NK-92 treated with Interleukin-12 subunit alpha and Interleukin-12 subunit beta, amount 100 ng/mL, for 24 hours (cell line): ENCODE measurements at places on chromosomes 11 and 22.

DNA sequence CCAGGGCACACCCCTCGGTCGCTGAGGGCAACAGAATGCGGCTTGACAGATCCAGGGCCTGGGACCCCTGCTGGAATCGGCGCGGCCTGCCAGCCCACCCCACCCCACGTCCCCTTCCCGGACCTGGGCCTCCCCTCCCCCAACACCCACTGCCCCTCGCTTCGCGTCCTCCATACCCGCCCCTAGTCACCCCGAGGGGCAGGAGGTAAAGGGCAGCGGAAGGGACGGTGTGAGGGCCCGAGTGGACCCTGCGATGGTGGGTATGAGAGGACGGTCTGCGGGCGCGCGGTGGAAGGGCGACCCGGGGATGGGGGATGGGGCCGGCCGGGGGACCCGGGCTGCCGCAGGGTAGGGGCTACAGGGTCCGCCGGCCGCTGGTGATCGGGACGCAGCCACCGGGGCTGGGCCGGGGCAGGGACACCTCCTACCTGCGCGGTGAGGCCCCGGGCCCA is 311 bp downstream of the APBB1 start:
- DNase-seq: no peak

- no peak for DNase-seq
Measured at GRCh38 chr11:62804310-62805075, 747 bp downstream of the NXF1 start.

- DNase-seq: no peak
Measured at GRCh38 chr22:28075358-28075981, 156.4 kb upstream of the PITPNB start.

DNA sequence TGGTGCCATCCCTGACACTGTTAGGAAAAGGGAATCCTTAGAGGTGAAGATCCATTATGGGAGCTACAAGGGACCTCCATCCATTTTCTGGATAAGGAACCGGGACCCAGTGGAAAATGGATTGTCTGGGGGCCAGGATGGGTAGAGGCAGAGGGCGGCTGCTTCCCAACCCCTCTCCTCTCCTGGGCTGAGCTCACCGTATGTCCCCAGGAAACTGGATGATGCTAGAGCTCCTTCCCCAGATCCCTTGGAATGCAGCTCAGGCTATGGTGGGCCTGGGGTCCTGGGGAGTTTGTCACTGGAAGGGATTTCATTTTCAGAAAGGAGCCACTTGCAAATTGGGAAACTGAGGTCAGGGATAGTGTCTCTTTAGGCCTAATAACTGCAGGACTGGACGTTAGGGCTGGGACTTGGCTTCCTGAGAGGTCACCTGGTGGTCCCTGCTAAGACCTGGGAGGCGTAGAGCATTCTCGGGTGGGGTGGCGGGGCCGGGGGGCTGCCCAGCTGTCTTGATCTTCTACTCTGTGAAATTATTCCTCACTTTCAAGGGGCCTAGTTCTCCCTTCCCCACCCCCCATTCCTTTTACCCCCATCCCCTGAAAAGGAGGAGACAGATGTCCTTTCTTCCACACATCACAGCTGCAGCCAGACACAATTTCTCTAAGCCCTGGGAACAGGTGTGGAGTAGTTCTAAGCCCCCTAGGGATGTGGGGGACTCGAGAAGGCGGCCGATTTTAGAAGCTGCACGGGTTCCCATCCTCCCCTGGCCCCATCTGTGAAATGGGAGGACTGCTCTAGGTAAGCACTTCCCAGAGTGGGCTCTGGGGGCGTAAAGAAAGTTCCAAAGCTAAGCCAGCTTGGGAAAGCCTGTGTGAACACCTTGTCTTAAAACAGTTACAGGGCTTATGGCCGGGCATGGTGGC is 99.8 kb downstream of the PKNOX2 start:
- no peak for DNase-seq

DNA sequence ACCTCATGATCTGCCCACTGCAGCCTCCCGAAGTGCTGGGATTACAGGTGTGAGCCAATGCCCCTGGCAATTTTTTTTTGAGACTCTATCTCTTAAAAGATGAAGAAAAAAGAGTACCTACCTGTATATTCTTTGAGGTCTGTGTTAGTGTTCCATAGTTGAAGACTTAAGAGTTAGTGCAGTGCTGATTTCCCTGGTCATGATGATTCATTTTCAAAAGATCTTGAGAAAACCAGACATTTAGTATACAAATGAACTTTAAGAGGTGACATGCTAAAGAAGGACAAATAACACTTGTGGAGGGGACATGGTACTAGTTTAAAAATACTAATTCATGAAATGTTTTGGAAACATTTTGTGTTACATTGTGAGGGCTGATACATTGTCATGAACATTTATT is 17.7 kb downstream of the CBL start:
- DNase-seq: no peak
